ENCODE measurements at places on chromosomes 2 and 18.

DNA sequence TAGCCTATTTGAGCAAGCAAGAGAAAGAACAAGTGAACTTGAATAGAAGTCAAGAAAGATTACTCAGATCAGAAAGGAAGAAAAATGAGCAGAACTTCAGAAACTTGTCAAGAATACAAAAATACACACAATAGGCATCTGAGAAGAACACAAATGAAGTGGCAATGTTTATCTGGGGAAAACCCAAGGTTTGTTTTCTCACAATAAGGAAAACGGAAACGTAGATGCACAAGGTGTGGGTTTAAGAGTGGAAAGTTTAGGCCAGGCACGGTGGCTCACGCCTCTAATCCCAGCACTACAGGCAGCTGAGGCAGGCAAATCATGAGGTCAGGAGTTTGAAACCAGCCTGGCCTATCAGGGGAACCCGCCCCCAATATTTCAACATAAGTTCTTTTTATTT is 159.5 kb upstream of the GYPC start:
- no peaks in the 10 kb centered on the region for H3K27me3 ChIP-seq
- DNase-seq: no peak
- no peaks in the 10 kb centered on the region for H3K4me1 ChIP-seq
- H3K36me3 ChIP-seq: no peaks in the 10 kb centered on the region

DNA sequence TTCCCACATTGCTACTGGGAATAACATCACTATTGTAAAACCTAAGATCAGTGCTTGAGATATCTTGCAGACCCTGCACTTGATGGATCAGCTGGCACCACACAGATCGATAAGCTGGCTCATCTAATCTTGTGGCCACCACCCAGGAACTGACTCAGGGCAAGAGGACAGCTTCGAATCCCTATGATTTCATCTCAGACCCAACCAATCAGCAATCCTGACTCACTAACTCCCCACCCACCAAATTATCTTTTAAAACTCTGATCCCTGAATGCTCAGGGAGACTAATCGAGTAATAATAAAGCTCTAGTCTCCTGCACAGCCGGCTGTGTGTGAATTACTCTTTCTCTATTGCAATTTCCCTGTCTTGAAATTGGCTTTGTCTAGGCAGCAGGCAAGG is 11.3 kb upstream of the TEX44 start:
- H3K27me3 ChIP-seq: no peaks in the 10 kb centered on the region
- no peaks in the 10 kb centered on the region for H3K36me3 ChIP-seq
- no peak overlapping the region for H3K4me3 ChIP-seq
- DNase-seq: no peak
- no peak overlapping the region for H3K27ac ChIP-seq

DNA sequence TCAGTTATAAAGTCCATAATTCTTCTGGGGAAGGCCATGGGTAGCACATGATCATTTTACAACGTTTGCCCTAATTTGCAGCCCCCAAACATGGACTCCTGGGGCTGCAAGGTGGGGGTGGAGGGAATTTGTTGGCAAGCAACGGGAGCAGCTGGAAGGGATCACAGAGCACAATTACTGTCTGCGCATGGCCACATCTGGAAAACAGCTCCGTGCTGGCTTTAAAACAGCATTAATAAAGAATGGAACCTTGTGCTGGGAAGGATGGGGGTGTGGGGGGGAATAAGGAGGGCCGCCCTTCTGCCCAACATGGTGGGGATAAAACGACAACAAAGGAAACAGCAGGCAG is 60.9 kb upstream of the SLC14A2 start:
- no peaks in the 10 kb centered on the region for H3K27me3 ChIP-seq
- H3K27ac ChIP-seq: no peak overlapping the region
- no peaks in the 10 kb centered on the region for H3K36me3 ChIP-seq
- no peak overlapping the region for H3K4me3 ChIP-seq
- no peak for DNase-seq
- no peaks in the 10 kb centered on the region for H3K4me1 ChIP-seq

DNA sequence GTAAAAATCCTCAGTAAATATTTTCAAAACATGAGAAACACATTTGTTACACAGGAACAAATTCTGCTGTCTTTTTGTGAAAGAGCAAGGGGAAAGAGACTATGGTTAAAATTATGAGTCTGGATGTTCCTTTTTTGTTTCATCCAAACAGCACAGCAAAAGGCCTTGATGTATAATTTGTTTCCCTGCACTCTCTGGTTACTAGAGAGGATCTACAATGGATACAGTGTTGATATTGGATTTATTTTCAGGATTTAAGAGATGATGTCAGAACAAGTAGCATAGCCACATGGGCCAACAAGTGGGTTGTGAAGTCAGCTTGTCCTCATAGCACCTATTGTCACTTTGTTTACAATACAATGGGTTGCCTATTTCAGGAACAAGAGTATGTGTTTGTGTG is 11.3 kb upstream of the ERBB4 start:
- H3K27me3 ChIP-seq: no peaks in the 10 kb centered on the region
- no peaks in the 10 kb centered on the region for H3K36me3 ChIP-seq
- no peak overlapping the region for H3K4me3 ChIP-seq
- H3K27ac ChIP-seq: no peak overlapping the region
- no peak for DNase-seq

GRCh38 chr2:104577143-104577542 is 276.8 kb upstream of the POU3F3 start:
- no peak overlapping the region for H3K27ac ChIP-seq
- H3K27me3 ChIP-seq: no peaks in the 10 kb centered on the region
- H3K4me3 ChIP-seq: no peak overlapping the region
- no peaks in the 10 kb centered on the region for H3K36me3 ChIP-seq
- no peaks in the 10 kb centered on the region for H3K4me1 ChIP-seq

GRCh38 chr18:67292814-67293213 is 223.7 kb downstream of the DSEL start:
- DNase-seq: no peak
- H3K4me3 ChIP-seq: no peak overlapping the region

GRCh38 chr2:145096582-145096981 is 576.7 kb upstream of the ZEB2 start:
- DNase-seq: no peak
- H3K4me3 ChIP-seq: no peak overlapping the region
- no peak overlapping the region for H3K27ac ChIP-seq
- no peaks in the 10 kb centered on the region for H3K36me3 ChIP-seq
- H3K27me3 ChIP-seq: no peaks in the 10 kb centered on the region
- no peaks in the 10 kb centered on the region for H3K4me1 ChIP-seq

GRCh38 chr2:215143458-215143857 is 5.0 kb upstream of the ABCA12 start:
- H3K4me1 ChIP-seq: no peaks in the 10 kb centered on the region
- no peak overlapping the region for H3K4me3 ChIP-seq
- no peak for DNase-seq
- H3K27me3 ChIP-seq: no peaks in the 10 kb centered on the region
- H3K36me3 ChIP-seq: no peaks in the 10 kb centered on the region
- H3K27ac ChIP-seq: no peak overlapping the region

GRCh38 chr2:238101891-238102841 is 2.0 kb downstream of the ESPNL start:
- H3K27me3 ChIP-seq: no peaks in the 10 kb centered on the region
- no peaks in the 10 kb centered on the region for H3K36me3 ChIP-seq
- H3K27ac ChIP-seq: no peak overlapping the region
